ENCODE measurements at places on chromosomes 2 and 18. TPM values are rescaled to one million over a fixed set of nuclear protein-coding genes. Genes with fewer than 3 reads are reported as not detected.

Gene HOXD9
- total RNA-seq: 1.1 TPM

Gene NAT8
- not detected for total RNA-seq

Gene KYNU
- total RNA-seq: 33.6 TPM

Gene RTP5
- total RNA-seq: not detected

Gene DUSP19
- 1.2 TPM for total RNA-seq

Gene TMEM178A
- 0.40 TPM for total RNA-seq

Gene MOCOS
- 16.0 TPM for total RNA-seq

Gene KLHL41
- 0.40 TPM for total RNA-seq

Gene CPSF3
- total RNA-seq: 26.2 TPM

Gene GPR55
- total RNA-seq: 0.20 TPM

Gene LINC00305
- not detected for total RNA-seq

Gene DLX1
- total RNA-seq: not detected

All from esophagus mucosa (tissue), 1 donor.